Left ventricle myocardium superior (tissue), 1 donor: ENCODE measurements at places on chromosomes 2 and 18. TPM values are rescaled to one million over a fixed set of nuclear protein-coding genes. Genes with fewer than 3 reads are reported as not detected.

Gene SERPINB11
- total RNA-seq: not detected

Gene RAB17
- total RNA-seq: 3.2 TPM

Gene SETBP1
- 6.7 TPM for total RNA-seq

Gene PDE11A
- 4.4 TPM for total RNA-seq

Gene NEU2
- total RNA-seq: not detected

Gene MERTK
- total RNA-seq: 5.0 TPM

Gene PRLH
- not detected for total RNA-seq

Gene TET3
- total RNA-seq: 3.3 TPM

Gene PFN4
- 0.62 TPM for total RNA-seq

Gene RFX8
- not detected for total RNA-seq

Gene FZD7
- 24.6 TPM for total RNA-seq

Gene RHOB
- total RNA-seq: 182 TPM

Gene CXCR2
- 1.1 TPM for total RNA-seq

Gene TXNDC2
- not detected for total RNA-seq

Gene CFAP65
- not detected for total RNA-seq

Gene ARHGAP25
- total RNA-seq: 5.4 TPM

Gene GRP
- total RNA-seq: not detected

Gene DSG1
- total RNA-seq: 0.77 TPM

Gene ZNF24
- 53.6 TPM for total RNA-seq

Gene C1GALT1C1L
- total RNA-seq: 0.64 TPM

Gene IL1RL1
- total RNA-seq: 2.5 TPM

Gene MYCN
- 0.45 TPM for total RNA-seq

Gene RAB6D
- 0.07 TPM for total RNA-seq

Gene DHRS9
- total RNA-seq: 0.74 TPM

Gene C2orf66
- total RNA-seq: not detected

Gene SAG
- not detected for total RNA-seq

Gene FAM161A
- 0.89 TPM for total RNA-seq

Gene FAM237A
- 2.0 TPM for total RNA-seq

Gene CNGA3
- not detected for total RNA-seq

Gene OBSL1
- total RNA-seq: 190 TPM

Gene STEAP3
- 11.8 TPM for total RNA-seq

Gene TUBB8B
- total RNA-seq: not detected
